ENCODE measurements at places on chromosomes 6 and 20. TPM values are rescaled to one million over a fixed set of nuclear protein-coding genes. Genes with fewer than 3 reads are reported as not detected.

ZBTB46 gene
- 16.7 TPM for total RNA-seq

CUL7 gene
- 58.9 TPM for total RNA-seq

C20orf202 gene
- 0.12 TPM for total RNA-seq

TEAD3 gene
- total RNA-seq = 12.5 TPM

TRIM15 gene
- not detected for total RNA-seq

PRSS16 gene
- 0.11 TPM for total RNA-seq

TBXT gene
- not detected for total RNA-seq

RNGTT gene
- total RNA-seq = 32.4 TPM

RCAN2 gene
- total RNA-seq = 1.5 TPM

WFDC10B gene
- not detected for total RNA-seq

BEND3 gene
- total RNA-seq = 2.2 TPM

PROKR2 gene
- total RNA-seq = not detected

ALDH8A1 gene
- not detected for total RNA-seq

ZC3H12D gene
- total RNA-seq = 0.37 TPM

CALHM5 gene
- total RNA-seq = 3.0 TPM

PDYN gene
- not detected for total RNA-seq

CST4 gene
- 0.22 TPM for total RNA-seq

SLPI gene
- total RNA-seq = not detected

CCN5 gene
- total RNA-seq = 1.5 TPM

Measured in uterine smooth muscle cell (primary cell).